ENCODE measurements at places on chromosomes 5 and 9.

DNA sequence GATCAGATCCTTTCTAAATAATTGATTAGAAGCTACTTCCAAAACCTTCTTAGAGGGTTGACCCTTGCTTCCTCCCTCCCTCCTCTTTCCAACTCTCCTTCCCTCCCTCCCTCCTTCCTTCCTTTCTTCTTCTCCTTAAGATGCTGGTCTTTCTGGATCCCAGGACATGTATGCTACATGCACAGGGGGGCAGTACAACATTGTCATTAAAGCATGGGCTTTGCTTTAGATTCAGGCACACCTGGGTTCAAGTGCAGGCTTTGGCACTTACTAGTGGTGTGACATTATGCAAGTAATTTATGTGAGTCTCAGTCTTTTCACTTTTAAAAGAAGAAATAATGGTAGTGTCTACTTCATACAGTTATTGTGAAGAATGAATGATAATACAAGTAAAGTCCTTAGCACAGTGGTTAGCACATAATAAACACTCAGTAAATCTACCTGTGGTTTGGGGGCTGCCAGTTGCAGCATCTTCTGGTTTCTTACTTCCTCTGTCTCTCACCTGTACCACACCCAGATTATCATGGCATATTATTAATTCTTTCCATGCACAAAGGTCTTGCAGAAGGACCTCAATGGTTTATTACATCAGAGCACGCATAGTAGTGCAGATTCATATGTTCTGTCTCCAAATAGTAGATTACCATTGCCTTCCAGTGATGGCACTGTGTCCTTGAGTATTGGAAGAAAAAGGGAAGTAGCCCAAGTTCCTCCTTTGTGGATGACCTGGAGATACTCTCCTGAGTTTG is 154.1 kb downstream of the ARHGAP26 start:
- no peak for DNase-seq

- no peak for DNase-seq
These were observed 255.5 kb downstream of the HSPA4 start for GRCh38 chr5:133307275-133307674.

- DNase-seq: peak; percentile 33
These were observed 27.7 kb downstream of the ECPAS start for GRCh38 chr9:111456529-111456928.

DNA sequence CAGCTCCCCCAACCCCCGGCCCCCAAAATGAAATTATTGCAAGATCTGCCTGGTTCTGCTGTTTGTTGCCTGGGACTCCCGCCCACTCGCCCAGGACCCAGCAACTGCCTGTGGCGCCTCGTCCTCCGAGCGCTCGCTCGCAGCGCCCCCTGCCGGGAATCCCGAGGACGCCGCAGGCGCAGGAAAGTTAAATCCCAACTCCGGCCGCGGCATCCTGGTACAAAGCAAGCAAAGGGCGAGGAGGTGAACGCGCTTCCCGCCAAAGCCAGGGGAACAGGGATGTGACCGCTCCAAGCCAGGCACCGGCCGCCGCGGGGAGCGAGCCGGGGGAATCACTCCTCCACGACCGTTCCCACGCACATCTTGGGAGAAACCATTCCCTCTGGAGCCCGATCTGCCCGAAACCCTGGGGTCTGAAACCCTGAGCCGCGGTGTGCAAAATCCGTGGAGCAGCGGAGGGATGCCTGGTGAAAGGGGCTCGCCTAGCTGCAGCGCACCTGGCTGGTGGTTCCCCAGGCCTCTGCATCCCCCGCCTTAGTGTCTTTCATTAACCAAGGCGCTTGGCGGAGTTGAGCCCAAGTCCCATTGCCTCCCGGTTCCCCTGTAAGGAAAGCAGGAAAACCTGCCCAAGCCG is 1.3 kb downstream of the SEMA5A start:
- peak; percentile 85 for DNase-seq

GRCh38 chr5:95454536-95454935 is 63.4 kb downstream of the FAM81B start:
- DNase-seq: no peak

- no peak for DNase-seq
These were observed 34.3 kb downstream of the NTRK2 start for GRCh38 chr9:84703793-84704192.

GRCh38 chr9:100013573-100013972 is 85.2 kb downstream of the ERP44 start:
- no peak for DNase-seq

DNA sequence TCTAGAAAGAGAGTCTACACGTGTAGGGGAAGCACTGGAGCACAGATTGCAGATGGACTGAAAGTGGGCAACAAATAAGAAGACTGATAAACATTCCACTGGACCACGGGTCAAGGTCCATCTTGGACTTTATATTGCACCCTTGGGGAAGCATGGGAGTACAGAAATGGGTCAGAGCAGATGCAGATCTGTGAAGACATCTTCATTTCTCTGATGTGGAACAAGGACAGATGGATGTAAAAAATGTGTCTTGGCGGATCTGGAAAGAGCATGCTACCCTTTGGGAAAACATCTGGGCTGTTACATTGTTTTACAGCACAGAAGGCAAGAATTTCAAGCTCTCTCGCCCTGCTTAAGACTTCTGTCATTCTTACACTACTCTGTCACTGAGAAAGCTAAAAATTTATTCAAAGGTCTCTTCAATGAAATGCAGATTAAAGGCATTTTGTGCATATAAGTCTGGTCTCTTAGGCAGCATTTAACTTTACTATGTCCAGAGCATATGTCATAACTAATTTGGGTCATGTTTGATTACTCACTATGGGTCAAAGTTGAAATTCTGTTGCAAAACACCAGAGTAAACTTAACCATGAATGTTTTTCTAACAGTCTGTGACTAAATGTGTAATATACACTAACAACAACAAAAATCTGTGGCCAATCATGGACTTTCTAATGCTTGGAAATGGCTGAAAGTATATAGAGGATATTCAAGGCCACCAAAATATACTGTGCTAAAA is 756.4 kb upstream of the DMAC1 start:
- DNase-seq: no peak

DNA sequence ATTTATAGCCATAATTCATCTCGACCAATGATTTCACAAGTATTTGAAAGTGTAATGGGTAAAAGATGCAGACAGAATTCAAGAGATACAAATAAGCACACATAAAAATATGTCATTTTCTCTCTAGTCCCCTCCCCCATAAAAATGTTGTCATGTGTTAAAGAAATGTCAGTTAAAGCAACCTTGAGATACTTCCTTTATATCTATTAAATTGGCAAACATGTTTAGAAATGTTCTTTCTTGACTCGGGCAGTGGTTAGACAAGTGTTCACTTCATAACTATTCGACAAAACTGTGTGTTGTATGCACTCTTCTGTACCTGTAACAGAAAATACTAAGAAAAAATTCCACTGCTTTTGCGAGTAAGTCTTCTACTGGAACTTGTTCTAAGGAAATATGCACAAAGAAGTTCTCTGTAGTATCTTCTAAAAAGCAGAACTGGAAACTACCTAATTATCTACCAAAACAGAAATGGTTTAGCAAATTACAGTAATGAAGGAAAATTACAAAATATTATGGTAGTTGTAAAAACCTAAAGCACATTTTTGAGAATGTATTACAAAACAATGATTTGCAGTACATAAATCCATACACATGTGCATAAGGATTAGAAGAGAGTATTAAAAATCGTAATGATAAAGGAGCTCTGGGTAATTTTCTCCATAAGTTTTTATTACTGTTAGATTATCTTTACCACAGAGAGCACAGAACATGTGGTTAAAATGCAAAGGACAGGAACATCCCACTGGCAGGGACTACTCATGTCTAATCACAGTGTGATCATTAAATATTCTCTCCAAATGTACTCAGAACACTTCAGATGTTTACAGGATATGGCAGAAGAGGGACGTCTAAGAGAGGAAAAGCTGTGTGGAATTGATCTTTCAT is 35.9 kb downstream of the FBXW2 start:
- no peak for DNase-seq

GRCh38 chr9:73807952-73808351 is 656.3 kb downstream of the ANXA1 start:
- no peak for DNase-seq

GRCh38 chr5:122076669-122077365 is 1.2 kb downstream of the LOX start:
- peak; percentile 84 for DNase-seq

- no peak for DNase-seq
These were observed 5.0 kb downstream of the PRUNE2 start for GRCh38 chr9:76900884-76901440.

GRCh38 chr5:133932441-133933168 is 35.8 kb downstream of the C5orf15 start:
- DNase-seq: no peak

GRCh38 chr9:88462191-88462590 is 72.8 kb upstream of the NXNL2 start:
- no peak for DNase-seq

DNA sequence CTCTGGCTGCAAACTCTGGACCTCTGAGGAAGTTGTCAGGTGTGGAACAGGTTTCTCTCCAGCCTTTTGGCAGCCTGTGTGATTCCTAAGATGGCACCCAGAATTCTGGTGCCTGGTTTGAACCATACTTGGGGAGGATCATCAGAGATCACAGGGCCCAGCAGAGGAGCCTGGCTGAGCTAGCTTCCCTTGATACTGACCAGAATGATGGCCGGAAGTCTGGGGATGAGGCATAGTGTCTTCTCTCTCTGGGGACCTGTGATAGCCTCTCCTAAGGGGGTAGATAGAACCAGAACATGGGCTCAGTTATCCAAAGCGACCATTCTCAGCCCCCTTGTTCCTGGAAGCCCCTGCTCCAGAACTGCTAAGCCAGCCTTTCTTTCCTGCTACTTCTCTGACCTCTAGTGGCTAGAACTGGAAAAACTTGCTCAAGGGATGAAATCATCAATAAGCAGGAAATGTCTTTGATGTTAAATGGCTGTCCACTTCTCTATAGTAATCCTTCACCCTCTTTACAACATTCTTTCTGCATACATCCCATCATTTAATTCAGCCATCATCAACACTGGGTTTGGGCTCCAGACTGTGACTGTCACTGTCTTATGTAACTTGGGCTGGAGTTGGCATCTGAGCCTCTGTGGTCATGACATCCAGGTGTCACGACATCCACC is 55.1 kb downstream of the C9orf152 start:
- no peak for DNase-seq

GRCh38 chr5:176415240-176415951 is 943 bp downstream of the CLTB start:
- no peak for DNase-seq

DNA sequence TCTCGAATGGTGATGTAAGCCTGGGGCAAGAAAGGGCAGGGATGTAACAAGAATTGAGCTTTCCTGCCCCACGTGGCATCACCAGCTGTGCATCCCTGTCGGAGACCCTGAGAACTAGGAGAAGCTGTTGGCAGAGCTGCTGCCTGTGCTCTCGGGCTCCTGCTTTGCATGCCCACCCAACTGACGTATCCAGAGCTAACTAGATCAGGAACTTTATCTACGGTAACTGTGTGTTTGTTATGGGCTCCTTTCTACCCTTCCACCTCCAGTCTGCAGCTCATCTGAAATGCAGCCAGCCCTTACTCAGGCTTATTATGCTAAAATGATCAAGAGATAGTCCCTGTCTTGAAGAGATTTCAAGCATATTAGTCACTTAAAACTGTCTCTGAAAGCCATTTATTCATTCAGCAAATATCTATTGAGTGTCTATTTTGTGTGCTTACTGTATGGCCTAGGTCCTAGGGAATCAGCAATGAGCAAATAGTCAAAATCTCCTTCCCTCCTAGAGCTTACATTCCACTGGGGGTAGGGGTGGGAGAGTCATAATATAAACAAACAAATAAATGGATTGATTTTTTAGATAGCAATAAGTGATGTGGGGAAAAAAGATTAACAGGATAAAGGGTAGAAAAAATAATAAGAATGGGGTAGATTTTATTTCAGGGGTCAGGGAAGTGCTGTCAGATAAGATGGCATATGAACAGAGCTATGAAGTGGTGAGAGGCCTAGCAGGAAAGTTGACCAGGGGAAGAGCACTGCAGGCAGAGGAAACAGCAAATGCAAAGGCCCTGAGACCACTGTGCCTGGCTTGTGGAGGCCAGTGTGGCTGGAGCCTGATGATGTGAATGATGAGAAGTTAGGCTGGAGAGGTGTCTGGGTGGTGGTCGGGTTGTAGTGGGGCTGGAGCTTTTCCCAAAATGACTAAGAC is 118.2 kb downstream of the GALNT10 start:
- no peak for DNase-seq

DNA sequence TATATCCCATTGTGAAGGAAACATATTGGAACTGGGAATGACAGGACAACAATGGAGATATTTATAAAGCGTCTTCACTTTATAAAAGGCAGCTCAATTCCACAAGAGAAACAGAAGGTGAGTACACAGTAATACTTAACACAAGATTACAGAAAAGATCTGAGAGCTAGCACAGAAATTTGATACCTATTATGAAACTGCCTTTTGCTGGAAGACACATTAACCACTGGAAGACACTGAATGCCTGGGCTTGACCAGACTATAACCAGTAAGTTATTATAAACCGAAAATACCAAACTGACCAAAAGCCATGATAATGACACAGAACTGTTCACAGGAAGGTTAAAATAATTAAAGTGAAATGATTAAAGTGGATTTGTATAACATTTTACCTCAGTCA is 195.4 kb downstream of the NR2F1-AS1 start:
- DNase-seq: no peak

DNA sequence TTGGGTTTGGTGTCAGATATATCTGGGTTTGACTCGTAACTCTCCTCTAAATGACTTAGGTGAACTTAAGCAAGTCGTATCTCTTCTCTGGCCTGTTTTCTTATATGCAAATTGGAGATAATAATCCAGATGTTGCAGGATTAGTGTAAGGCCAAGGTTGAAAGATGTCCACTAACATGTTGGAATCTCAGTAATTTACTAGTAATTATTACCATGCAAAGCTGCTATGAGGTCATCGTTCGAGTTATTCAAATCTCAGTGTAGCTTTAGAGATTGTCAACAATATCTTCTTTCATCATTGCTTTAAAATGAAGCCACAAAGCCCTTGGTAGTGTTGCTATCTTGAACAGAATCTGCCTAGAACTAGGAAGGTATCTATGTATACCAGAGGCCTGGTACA is 437.7 kb upstream of the KLF4 start:
- DNase-seq: no peak

GRCh38 chr9:108684288-108685025 is 171.3 kb downstream of the ACTL7B start:
- DNase-seq: no peak

DNA sequence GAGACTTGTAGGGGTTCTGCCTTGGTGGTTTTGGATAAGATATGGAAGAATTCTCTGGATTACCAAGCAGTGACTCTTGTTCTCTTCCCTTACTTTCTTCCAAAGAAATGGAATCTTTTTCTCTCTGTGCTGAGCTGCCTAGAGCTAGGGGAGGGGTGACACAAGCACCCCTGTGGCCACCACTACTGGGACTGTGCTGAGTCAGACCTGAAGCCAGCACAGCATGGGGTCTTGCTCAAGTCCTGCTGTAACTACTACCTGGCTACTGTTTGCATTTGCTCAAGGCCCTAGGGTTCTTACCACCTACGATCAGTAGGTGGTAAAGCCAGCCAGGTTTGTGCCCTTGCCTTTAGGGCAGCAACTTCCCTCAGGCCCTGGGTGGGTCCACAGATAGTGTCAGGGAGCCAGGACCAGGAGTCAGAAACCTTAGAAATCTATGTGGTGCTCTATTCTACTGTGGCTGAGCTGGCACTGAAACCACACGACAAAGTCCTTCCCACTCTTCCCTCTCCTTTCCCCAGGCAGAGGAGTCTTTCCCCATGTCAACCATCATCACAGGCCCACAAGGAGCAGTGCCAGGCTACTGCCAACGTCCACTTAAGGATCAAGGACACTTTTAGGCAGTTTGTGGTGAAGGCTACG is 53.8 kb downstream of the SREK1 start:
- no peak for DNase-seq

Measured in thyroid gland (tissue), 4 donors.